ENCODE measurements at places on chromosomes 5 and 9.

DNA sequence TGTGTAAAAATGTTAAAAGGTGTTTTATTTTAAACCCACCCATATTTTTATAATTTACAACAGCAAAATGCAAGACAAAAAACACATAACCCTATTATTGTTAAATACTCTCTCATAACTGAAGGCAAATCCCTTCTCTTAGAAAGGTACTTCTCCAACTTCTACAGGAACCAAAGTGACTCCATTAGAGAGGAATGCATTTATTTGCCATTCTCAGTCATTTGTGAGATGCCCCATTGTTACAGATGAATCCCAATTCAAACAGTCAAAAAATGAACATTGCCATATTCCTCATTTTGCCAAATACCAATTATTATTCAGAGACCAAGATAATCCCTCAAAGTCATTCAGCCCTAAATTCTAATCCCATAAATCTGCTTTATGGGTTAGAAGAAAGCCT, 175.8 kb downstream of the TSSK1B start:
- DNase-seq: no peak

DNA sequence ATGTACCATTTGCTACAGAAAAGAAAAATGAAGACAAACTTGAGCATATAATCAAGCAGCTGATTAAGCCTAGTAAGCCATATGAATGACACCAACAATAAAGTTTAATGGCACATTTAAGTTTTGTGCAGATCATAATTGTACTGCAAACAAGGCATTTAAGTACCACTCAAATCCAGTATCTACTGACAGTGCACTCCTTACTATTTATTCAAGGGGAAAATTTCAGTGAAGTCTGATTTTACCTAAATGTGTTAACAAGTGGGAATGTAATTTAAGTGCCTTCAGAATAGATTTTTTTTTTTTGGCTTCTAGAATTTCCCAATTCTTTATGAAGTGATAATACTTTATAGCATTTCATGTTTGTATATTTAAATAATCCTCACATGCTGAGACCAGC, 341.0 kb upstream of the POU5F2 start:
- no peak for DNase-seq

GRCh38 chr5:37738057-37738691, 101.7 kb downstream of the GDNF start:
- DNase-seq: peak; percentile 75

- DNase-seq: no peak
Measured at GRCh38 chr5:39712316-39713249, 287.8 kb upstream of the DAB2 start.

GRCh38 chr9:15298362-15298761, 8.7 kb downstream of the TTC39B start:
- no peak for DNase-seq

- no peak for DNase-seq
Measured at GRCh38 chr9:34587271-34587670, 2.3 kb downstream of the CNTFR start.

- DNase-seq: no peak
Measured at GRCh38 chr5:127684726-127685467, 18.3 kb upstream of the CCDC192 start.

DNA sequence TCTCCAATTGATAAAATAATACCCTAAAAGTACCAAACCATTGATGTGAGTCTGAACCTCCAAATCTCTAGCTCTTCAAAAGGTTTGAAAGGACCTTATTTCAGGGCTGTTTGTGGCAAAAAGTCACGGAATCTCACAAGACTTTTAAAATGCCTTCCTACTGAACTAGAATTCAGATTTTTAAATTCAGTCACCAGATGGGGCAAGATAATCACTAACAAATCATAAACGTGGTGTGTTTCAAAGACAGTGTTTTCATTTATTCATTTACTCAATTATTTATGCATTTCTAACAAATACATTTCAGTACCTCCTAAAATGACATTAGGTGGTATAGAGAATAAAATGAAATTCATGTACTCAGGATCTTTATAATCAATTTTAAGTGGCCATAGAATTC, 68.2 kb upstream of the SMC2 start:
- no peak for DNase-seq

GRCh38 chr5:168931638-168932345, 352.6 kb upstream of the PANK3 start:
- no peak for DNase-seq

DNA sequence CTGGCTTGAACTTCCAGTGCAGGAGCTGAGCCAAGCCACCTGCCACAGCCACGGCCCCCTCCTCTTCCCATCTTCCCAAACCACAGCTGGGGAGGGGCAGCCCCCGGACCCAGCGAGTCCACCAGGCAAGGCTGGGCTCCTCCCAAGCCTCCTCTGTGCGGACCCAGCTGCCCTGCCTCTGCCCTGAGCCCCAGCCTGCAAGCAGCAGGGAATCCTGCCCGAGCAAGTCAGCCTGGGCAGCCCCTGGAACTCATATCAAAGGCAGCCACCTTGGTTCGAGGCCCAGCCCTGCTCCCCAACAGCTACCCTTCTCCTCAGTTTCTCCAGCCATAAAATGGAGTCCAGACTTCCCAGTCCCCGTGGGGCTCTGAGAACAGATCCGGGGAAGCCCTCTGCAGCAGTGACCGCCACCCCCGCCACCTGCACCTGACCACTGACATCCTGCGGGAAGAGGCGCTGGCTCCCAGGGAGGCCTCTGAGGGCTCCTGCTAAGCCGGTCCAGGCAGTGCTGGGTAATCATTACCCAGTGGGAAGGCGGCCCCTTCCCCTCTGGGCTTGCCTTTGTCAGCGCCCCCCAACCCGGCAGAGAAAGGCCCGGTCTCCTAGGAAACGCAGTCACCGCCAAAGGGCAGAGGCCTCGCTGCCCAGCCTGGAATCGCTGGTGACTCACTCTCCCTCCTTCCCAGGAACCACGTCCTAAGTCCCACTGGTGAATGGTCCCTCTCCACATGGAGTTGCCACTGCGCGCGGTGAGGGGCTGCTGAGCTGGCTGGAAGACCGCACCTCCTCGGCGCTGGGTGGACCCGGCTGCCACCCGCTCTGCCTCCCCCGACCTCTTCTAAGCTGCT, 1.5 kb downstream of the VAV2 start:
- no peak for DNase-seq

- no peak for DNase-seq
Measured at GRCh38 chr5:52925001-52925400, 64.2 kb upstream of the ITGA2 start.

DNA sequence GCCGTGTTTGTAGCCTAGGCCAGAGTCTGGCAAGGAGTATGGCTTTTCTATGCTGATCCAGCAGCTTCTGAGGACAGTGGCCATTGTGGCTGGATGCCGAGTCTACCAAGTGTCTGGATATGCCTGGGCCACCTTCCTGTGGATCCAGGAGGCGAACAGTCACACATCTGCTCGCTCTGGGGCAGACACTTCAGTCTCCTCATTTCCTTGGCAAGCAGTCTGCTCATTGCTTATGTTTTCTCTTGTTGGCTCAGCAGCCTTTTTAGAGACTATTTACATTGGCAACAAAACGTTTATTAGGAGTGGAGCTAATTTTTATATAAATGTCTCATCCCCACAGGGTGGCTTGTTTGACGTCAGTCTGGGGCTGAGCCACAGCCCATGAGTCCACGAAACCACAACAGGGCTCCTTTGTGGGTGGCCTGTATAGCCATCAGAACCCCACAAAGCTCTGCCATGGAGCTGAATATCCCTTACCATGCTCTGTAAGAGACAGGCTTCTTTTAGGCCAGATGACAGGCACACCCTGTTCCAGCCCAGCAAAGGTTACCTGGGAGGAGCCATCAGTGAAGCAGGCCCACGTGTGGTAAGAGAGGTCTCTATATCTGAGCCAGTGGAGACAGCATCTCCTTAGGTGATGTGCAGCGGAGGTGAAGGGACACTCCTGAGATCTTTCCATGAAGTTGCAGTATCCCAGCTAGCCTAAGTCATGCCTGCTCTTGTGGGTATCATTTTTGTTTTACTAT, 221.7 kb downstream of the DIRAS2 start:
- peak; percentile 95 for DNase-seq

GRCh38 chr9:106106396-106106795, 412.1 kb downstream of the TMEM38B start:
- no peak for DNase-seq

GRCh38 chr5:10542055-10542550, 21.8 kb upstream of the ANKRD33B start:
- no peak for DNase-seq

DNA sequence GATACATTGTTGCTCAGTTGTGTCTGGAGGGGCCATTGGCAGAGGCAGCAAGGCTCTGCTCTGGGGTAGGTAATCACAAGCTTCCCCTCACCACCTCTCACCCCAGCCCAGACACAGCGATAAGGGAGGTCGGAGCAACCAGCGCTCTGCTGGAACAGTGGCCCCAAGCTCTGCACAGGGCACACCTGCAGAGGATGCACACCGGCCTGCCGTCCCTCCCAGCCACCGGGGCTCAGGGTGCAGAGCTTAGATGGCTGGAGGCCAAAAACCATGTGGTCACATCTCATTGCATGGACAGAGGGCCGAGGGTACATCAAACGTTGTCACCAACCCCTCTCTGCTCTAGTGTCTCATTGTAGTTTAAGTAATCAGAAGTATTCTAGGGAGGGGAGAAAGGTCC, 95.4 kb upstream of the ICE1 start:
- DNase-seq: no peak

- DNase-seq: peak; percentile 54
Measured at GRCh38 chr5:63963080-63963735, 963 bp upstream of the HTR1A start.

GRCh38 chr9:132230605-132231004, 68.7 kb downstream of the NTNG2 start:
- no peak for DNase-seq

DNA sequence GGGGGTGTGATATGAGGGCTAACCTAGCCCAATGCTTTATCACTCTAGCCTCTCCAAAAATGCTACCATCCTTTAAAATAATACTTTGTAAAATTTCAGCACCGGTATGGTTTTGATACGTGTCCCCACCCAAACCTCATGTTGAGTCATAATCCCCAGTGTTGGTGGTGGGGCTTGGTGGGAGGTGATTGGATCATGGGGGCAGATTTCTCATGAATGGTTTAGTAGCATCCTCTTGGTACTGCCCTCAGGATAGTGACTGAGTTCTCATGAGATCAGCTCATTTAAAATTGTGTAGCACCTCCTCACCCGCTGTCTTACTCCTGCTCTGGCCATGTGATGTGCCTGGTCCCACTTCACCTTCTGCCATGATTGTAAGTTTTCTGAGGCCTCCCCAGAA, 35.0 kb upstream of the ANKH start:
- no peak for DNase-seq

DNA sequence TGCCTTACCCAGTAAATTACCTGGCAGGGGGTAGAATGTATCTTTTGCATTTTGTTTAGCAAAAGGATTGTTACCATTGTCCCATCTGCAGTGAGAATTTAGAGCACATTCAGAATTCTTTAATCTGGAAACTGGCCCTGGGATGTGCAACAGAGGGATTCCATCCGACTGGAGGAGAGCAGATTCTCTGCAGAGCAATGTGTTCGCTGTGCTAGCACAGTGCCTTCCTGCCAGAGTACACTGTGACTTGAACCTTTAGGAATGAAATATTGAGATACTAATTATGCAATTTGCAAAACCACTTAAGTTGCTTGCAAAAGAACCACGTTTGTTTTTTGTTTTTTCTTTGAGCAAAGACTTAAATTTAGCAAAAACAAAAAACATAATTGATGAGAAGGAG, 22.5 kb upstream of the DMRT1 start:
- DNase-seq: no peak

DNA sequence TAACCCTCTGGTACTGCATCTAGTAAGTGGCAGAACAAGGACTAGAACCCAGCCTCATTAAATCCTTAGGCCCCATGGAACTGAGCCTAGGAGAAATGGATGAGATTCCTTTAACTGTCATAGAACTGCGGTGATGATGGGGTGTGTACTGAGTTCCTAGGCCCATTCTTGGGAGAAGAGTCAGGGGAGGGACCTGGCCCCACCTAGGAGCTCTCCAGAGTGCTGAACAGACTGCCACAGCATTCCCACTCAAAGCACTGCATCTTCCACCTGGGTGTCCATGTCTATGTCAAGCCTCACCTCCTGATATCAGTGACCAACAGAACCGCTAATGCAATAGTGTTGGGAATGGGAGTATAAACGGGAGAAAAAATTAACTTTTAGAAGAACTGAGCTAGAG, 36.6 kb downstream of the TTLL11 start:
- DNase-seq: no peak

DNA sequence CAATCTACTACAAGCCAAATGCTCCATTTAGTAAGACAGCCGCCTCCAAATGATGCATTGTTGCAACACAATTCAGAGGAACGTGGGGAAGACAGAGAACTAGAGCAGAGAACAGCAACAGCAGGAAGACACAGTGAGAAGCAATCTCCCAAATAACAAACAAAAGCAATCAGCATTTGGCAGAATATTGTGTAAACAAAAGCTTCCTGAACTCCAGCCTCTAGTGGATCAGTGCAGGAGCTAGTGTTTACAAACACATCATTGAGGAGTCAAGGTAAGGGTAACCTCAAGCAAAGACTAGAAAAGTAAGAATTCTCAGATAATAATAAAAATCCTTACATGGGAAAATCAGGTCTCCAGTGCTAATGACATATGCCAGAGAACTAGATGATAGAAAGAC, 20.6 kb downstream of the FST start:
- no peak for DNase-seq

Measured in LNCaP clone FGC (cell line).